ENCODE measurements at places on chromosomes 11 and 22.

GRCh38 chr22:46356496-46357480, 21.3 kb downstream of the TRMU start:
- DNase-seq = no peak

DNA sequence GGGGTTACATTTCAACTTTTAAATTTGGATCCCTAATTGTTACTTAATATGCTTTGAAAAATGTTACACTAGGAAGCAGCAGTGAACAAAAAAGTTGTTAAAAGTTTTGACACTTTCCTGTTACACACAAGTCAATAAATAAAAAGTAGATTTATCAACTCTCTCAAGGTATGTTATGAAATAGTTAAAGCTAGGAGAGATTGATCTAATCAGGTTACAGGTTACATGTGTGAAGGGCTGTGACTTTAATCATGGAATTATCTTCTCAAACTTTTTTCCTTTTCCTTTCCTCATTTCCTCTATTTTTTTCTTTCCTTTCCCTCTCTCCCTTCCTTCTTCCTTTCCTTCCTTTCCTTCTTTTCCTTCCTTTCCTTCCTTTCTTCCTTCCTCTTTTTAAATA, 77.0 kb upstream of the RAB38 start:
- no peak for DNase-seq

DNA sequence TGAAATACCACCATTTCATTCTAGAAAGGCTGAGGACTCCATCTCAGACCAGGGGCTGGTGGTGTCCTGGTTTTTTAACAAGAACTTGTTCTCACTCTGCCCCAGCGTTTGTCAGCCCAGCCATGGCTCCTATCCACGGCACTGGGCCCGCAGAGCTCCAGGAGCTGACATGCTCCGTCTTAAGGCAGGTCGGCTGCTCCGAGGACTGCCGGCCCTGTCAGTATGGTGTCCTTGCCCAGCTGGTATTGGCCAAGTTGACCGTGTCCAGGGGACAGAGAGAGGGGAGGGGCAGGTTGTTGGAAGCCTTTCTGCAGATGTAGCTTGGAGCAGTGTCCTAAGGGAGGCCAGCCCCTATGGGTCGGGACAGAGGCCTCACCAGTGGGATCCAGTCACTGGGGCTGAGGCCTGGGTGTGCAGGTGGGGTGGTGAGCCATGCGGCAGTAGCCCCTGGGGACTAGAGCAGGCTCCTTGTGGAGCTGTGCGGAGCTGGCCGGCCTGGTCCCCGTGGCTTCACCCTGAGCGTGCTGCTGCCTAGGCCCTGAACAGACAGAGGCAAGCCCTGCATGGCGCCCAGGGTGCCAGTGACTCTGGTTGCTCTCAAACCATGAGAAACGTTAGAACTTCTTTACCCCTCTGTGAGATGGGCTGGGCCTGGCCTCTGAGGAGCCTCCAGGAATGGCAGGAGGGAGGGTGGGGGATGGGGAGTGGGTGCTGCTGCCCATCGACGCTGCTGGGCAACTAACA, 39.9 kb upstream of the KCNQ1OT1 start:
- DNase-seq = no peak

DNA sequence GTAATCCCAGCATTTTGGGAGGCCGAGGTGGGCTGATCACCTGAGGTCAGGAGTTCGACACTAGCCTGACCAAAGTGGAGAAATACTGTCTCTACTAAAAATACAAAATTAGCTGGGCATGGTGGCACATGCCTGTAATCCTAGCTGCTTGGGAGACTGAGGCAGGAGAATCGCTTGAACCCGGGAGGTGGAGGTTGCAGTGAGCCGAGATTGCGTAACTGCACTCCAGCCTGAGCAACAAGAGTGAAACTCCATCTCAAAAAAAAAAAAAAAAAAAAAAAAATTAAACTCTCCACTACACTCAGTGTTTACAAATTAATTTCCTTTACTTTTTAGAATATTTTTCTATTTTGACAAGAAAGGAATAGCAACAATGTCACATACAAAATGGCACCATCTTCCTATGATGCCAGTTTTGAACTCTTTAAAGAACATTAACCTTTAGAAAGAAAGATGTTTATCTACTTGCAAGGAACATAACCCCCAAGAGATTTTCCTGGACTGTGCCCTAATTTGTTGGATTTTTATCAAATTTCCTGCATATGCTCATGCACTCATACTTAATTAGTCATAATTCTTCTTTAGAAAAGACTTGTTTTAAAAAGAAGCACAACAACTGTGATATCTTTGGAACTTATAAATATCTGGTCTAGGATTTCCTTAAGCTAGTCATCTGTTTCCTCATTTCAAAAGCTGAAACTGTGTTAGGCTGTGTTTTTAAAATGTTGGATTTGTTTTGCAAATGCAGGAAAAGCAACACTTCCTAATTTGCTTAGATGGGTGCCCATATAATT, 22.6 kb upstream of the HIPK3 start:
- peak; percentile 1 for DNase-seq

GRCh38 chr11:19323502-19323901, 82.8 kb upstream of the E2F8 start:
- no peak for DNase-seq

- no peak for DNase-seq
These were observed 111.2 kb downstream of the MICAL3 start for GRCh38 chr22:17912945-17913721.

- no peak for DNase-seq
These were observed 513.0 kb downstream of the SOX6 start for GRCh38 chr11:15843309-15843872.

DNA sequence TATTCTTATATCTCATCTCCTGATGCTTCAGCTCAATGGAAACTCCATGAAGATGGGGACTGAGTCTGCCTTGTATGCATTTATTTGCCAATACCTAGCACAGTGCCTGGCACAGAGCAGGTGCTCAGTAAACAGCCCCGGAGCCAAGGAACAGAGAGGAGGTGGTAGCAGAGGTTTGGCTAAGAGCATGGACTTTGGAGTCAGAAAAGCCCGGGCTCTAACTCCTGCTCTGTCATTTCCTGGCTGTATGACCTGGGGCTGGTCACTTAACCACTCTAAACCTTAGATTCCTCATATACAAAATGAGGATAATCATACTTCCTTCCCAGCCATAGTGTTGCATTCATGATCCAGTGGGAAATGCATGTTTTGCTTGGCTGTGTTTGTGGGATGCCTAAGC, 36.6 kb downstream of the TP53I11 start:
- DNase-seq = no peak

DNA sequence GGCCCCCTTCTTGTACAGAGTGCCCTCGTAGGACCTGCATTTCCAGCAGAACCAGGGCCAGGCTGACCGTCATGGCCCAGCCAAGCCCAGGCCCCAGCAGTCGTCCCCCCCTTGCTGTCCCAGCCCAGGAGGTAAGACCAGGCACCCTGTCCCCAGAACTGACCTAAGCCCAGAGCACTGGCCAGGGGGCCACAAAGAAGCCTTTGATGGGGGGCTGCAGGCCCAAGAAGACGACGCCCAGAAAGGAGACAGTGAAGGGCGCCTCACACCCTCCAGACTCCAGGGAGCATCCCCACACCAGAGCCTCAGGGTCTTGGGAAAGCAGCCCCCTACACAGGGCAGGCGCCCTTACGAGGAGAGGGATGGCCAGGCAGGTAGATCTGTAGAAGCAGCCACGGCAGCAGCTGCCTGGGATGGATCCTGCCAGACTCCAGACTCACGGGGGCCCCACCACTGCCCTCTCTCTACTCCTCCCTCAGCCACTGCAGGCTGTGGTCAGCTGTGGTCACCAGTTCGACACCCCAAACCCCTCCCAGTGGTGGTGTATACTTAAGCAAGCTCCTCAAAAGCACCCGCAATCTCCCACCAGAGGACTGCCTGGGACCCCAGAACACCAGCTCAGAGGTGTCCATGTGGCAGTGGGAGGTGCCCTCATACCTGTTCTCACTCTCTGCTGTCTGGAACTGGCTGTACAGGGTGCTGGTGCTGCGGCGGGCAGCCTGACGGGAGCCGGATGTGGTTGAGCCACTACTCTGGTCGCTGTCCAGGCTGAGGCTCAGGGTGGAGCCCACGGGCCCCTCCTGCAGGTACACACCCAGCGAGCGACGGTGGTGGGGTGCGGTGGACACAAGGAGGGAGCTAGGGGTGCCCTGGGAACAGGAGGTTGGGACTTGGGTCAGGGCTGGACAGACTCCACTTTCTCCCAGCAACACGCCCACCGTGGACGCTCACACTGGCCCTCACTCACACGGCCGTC, 27.0 kb downstream of the SBF1 start:
- DNase-seq = no peak

DNA sequence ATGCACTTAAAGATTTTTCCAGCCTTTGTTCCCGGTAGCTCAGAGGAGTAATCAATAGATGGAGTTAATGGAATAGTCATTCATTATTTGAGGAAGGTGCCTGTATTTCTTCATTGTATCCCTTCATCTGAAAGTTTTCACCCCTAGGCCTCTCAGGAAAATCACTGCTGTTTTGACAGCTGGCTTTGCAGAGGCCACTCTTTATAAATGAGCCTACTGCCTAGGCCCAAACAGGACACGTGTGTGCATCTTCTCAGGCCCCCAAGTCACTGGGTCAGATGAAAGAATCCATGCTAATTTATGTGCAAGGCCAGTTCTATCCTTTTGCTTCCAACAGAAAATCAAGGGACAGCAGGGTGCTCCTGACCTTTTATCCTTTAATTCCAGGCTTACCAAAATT, 76.8 kb downstream of the MPPED2 start:
- no peak for DNase-seq

DNA sequence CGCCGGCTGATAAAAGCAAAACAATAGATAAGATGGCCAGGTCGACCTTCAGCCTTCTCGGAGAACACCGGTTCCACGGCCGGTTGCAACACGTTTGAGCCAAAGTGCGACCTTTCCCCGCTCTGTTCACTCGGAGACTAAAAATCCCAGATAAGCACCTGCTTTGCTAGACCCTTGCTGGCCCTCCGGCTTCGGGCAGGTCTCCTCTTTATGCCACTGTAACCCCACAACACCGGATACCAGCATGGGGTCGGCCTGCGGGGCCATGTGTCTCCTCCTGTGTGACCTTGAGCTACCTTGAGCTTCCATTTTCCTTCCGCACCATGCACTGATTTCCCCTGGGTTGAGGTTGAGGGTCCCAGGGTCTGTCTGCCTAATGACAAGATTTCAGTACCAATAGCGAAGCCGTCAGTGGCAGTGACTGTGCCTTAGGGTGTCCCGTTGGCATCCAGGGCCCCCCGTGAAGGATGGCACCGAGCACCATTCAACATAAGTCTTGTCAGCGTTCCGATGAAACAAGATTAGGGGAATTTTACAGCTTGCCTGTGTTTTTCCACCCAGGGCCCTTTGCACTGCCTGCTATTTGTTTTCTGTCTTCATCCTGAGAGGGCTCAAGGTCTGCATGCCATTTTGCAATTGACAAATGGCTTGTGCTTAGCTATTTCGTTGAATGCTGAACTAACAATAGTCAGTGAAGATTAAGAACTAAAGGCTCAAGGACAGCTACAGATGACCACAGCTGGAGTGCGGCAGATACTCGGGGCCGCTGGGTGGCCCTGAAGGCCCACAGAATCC, 118.6 kb downstream of the KCNQ1 start:
- DNase-seq = no peak

- DNase-seq = no peak
These were observed 6.5 kb downstream of the MTMR2 start for GRCh38 chr11:95917193-95918036.

- DNase-seq = peak; percentile 58
These were observed 226.7 kb upstream of the PDGFD start for GRCh38 chr11:104390651-104391050.

GRCh38 chr11:57251491-57252104, 14.5 kb upstream of the APLNR start:
- peak; percentile 30 for DNase-seq

GRCh38 chr11:8217926-8218325, 45.8 kb downstream of the LMO1 start:
- DNase-seq = no peak

GRCh38 chr11:10080138-10080537, 213.9 kb downstream of the SBF2 start:
- DNase-seq = no peak

DNA sequence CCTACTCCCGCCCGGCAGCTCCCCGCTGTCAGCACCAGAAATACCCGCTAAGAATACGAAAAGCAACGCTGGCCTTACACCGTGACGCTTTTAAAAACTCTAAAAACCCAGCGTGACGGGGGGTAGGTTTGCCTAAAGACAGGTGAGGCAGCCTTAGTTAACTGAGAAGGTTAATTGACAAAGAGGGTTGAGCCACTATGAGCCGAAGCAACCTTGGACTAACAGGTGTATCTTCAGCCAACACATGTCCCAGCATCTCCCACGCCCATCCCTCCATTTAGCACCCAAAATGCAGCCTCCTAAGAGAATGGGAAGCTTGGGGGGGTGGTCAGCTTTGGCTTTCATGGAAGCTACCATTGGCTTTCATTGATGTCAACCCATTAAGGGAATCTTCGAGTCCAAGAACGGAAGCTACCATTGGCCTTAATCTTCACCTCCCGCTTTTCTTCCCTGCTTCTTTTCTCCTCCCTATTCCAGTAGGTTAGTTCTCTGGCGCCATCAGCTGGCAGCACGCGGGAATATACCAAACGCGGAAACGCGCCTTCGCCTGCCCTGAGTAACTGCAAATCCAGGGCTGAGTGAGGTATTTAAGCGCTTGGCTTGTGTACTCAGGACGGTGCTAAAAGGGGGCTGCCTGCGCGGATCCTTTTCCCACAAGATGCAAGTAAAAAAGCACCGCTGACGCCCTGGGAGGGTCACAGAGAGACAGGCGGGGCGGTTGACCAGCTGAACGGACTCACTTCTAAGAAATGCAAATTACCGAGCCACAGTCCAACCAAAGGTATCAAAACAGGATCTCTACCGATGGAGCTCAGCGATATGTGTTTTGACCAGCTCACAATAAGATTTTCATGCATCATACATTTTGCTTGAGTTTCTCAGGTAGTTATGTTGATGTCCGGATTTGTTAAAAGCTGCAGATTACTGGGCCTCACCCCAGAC, 38.5 kb upstream of the GLYATL1 start:
- DNase-seq = peak; percentile 63

DNA sequence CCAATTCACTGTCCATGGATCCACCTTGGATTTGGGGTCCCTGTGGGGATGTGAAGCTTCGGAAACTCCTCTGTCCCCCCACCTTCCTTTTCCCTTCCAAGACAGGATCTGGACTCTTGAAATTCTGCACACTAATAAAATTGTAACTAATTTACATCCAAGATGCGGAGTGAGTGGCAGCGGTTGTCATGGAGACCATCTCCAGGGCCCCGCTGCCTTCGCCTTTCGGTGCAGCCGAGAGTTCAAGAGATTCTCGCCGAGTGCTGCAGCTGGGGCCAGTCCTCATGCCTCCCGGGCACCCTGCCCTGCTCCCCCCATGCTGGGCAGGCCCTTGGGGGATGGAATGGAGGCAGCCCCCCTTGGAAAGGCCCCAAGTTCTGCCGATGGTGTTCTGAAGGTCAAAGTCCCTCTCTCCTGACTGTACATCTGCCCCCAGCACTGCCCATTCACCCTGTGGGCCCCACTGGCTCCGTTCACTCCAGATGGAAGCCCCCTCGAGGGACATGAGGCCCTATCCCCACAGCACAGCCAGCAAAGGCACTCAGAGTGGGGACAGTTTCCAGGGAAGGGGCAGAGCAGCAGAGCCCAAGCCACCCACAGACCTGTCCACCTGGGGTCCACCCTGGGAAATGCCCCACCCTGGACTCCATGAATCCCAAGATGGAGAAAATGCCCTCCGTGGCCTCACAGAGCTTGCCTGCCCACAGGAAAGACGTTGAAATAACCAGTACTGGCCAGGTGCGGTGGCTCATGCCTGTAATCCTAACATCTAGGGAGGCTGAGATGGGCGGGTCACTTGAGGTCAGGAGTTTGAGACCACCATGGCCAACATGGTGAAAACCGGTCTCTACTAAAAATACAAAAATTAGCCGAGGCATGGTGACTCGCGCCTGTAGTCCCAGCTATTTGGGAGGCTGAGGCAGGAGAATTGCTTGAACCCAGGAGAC, 25.9 kb downstream of the IGLL1 start:
- no peak for DNase-seq

Measured in AG10803 (cell line).